ENCODE measurements at places on chromosomes 5 and 9. TPM values are rescaled to one million over a fixed set of nuclear protein-coding genes. Genes with fewer than 3 reads are reported as not detected.

DNA sequence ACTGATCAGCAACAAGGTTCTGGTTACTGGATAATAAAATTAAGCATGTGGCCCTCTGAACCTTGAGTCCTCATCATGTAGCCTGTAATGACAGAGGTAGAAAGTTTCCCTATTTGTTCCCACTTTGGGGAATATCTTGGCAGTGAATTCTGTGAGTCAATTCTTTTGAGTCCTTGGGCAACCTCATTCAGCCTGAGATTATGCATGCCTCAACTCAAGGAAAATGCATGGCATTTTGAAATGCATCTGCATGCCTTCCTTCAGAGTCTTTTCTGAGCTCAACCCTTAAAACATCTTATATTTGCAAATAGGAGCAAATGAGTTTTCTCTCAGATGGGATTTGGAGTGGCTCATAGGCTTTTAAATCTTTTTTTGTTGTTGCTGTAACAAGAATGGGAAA, 218.1 kb upstream of the CD180 start:
- no peak for DNase-seq

GRCh38 chr5:119239119-119239417, 116.8 kb upstream of the TNFAIP8 start:
- no peak for DNase-seq

The ZNF483 gene
- 1.8 TPM for total RNA-seq

The CHSY3 gene
- 6.8 TPM for total RNA-seq

DNA sequence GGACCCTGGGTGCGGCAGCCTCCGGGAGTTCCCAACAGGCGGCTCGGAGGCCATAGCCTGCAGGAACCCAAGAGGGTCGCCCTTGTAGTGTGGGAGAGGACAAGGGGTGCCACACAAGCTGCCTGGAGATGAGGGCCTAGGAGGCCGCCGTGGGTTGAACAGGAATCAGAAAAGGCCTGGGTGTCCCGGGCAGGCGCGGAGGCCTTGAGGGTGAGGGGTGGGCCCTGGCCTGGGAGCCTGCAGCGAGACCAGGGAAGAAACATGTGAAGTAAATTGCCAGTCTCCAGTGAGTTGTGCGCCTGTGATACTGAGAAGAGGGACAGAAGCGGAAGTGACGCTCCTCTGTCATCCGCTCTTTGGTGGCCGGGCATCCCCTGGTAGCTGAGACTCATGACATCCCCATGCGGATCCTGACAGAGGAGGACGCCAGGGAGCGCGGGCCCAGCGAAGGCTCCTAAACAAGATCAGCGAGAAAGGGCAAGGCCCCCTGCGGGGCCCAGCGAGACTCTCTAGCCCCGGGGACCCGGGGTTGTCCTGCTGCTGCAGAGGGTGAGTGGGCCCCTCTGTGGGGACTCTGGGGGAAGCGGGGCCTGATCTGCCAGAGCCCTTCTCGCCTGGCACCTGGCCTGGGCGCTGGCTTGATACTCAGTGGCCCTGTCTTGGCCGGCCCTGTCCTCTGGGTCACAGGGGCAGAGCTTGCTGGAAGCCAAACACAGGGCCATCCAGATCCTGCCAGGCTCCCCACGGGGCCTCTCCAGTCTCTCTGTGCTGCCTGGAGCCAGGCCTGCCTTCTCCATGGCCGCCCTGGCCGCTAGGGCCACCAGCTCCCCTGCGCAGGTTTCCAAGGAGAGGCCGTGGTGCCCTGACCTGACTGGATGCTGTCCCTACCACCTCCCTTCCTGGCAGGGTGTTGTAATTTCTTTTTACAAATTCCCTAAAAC, 788.4 kb downstream of the TLE4 start:
- DNase-seq, result no peak

The CRB2 gene
- not detected for total RNA-seq

GRCh38 chr5:18968966-18969365, 1019.0 kb downstream of the CDH18 start:
- DNase-seq, result no peak

- DNase-seq, result no peak
Measured at GRCh38 chr5:131664929-131665328, 29.9 kb upstream of the RAPGEF6 start.

DNA sequence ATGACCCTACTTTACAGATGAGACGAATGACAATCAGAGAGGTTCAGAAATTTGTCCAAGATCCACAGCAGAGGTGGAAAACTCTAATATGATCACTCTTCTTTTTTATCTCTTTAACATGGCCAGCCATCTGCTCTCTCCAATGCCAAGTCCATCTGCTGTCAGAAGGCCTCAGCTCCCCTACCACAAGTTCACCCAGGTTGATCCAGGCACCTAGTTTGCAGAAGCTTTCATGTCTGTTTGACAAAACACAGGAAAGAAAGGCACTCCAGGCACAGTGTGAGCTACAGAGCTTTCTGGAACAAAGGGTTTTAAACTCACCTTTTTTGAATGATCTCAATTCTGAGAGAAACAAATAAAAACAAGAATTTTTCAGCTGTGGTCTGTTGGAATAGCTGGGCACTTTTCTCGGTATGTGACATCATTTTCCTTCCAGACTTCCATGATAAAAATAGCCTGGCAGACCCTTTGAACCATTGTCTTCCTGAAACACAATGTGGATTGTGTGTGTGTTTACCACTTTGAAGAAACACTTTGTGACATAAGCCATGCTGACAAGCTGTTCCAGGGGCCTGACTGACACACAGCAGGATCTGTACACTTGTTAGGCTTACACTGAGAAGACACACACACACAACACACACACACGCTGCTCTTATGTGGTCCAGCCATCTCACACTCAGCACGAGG, 214.3 kb downstream of the AGTPBP1 start:
- DNase-seq, result peak; percentile 88

The SLC34A1 gene
- total RNA-seq, result not detected

The FAM221B gene
- not detected for total RNA-seq

DNA sequence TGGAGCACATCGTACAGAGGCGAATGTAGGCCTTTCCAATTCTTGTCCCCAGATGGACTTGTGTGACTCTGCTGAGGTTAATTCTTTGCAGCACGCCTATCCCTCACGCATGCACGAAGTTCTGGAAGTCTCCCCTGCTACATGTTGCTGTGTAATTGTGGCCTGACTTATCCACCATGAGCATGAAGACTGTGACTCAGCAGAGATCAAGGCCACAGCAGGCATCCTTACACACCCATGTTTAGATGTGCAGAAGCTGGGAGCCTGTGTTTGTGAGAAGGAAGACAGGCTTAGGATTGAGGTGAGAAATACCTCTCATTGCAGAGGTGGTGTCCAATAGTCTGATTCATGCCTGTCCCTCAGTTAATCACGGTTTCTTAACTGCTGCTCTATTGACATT, 135.6 kb downstream of the ICE1 start:
- no peak for DNase-seq

DNA sequence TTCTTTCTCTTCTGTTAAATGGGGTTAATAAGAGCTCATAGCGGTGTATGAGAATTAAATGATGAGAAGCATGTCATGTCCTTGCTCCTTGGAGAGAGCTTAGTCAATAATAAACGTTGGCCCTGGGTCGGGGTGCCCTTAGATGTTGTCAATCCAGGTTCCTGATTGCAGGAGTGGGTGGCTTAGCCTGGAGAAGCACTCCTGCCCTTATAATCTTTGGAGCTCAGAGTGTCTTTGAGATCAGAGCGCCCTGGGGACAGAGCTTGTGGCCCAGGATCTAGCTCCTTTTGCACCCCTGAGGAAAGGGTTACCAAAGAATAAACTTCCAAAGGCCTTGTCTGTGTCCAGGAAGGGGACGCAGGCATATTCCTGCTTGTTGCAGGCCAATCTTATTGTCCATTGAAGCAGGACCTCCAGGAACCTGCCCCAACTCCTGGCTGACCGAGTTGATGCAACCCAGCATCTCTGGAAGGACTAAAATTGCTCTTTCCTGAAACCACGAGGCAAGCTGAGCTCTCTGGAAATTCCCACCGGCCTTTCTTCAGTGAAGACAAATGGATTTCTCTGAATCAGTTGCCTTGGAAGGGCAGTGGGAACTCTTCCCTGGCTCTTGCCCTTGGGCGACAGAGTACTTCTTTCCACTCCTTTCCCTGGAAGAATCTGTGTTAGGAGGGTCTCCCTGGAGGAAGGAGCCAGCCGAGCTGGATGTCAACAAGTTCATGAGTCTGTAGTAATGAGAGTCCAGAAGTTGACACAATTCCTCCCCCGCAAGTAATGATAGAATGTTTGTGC, 6.4 kb upstream of the AMBP start:
- no peak for DNase-seq

- DNase-seq, result no peak
Measured at GRCh38 chr5:88544671-88545070, 276.0 kb upstream of the TMEM161B start.

The CCDC192 gene
- total RNA-seq, result not detected

- no peak for DNase-seq
Measured at GRCh38 chr9:126084008-126084407, 242.6 kb upstream of the MVB12B start.

DNA sequence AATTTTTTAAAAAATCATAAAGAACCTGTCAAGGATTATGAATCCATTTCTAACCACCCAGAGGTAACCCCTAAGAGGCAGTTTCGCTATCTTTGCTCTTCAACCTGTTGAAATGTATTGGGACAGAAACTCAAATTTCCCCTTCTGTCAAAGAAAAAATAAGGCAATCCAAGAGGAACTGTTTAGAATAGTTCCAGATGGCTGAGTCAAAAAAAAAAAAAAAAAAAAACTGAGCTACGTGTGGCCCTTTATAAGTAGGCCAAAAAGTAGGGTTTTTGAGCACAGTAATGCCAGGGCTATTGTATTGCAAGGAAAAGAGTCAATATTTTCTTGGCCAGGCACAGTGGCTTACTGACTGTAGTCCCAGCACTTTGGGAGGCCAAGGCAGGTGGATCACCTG, 94.9 kb downstream of the RAD23B start:
- no peak for DNase-seq

DNA sequence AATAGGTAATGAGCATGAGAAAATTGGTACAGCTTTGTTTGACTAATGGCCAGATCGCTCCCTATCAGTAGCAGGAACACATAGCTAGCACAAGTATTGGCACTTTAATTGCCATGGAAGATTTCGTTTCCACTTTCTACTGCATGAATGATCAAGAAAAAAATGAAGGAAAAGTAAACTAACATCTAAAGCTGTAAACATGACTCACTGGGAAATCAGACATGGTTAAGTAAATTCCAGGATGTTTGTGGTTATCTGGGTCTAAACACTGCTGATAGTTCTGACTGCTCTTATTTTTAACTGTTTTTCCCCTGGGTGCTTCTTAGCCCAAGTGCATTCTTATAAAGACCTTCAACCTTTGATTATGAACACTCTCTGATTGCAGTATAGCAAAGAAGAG, 388.9 kb downstream of the NR2F1-AS1 start:
- DNase-seq, result peak; percentile 73

DNA sequence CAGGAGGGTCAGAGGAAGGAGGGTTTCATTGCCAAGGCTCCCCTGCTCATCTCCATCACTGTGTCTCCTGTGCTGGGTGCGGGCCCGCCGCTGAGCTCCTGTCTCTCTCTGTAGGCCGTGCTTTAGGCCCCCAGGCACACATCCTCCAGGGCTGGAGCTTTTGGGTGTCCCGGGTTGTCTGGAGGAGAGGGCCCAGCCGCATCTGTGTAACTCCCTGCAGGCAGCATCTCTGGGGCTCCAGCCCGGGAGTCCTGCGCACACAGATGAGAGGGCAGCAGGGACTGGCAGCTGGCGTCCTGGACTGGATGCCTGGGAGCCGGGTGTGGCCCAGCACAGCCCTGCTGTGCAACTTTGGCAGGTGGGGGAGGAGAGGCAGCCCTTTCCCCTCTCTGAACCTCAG, 40.2 kb downstream of the LRSAM1 start:
- no peak for DNase-seq

DNA sequence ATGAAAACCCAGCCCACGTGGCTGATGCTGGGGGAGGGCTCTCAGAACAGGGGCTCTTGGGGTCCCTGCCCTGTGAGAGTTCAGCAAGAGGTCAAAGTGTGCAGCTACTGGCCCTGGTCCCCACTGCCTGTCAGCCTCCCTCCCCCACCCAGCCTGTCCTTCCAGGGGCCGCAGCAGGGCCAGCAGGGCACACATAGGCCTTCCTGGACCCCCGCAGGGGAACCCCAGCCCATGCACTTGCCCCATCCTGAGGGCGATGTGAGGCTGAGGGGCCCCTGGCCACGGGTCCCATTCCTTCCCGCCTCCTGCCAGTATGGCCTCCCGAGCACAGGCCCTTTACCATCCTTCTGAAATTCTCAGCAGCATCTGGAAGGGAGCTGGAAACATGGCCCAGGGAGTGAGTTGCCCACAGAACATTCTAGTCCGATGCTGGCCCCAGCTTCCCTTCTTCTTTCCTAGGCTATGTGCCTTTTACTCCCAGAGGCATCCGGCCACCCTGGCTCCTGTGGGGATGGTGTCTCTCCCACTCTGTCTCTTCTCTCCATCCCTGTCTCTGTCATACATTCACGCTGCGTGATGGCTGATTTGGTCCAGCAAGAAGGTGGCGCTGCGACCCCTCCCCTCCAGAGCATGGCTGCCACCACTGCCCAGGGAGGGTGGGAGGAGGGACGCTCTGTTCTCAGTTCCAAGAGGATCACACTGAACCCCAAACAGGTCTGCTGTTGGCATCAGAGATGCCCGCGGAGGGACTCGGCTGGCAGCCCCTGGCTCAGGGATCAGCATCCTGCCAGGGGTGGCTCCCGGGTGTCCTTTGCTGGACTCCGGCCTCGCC, 19.6 kb downstream of the MRPL36 start:
- no peak for DNase-seq

DNA sequence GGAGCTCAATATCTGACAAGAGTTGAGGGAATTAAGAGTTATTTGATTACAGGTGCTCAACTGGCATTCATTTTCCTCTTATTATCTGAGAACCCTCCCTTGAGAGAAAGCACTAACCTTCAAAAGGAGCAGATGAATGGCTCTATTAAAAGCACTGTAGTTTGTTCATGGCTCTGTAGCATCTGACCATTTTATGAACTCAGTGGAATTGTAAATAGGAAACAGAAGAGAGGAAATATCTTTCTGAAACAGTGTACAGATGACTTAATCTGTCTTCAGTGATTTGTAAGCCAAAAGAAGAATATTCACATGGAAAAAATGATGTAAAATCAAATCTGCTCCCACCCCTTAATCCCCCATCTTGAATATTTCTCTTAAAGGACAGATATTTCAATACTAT, 810.4 kb upstream of the GRAMD2B start:
- peak; percentile 65 for DNase-seq

GRCh38 chr5:178432421-178433272, 157.5 kb downstream of the COL23A1 start:
- DNase-seq, result no peak

- DNase-seq, result no peak
Measured at GRCh38 chr5:76257225-76257833, 145.8 kb upstream of the IQGAP2 start.

The ALDOB gene
- total RNA-seq, result not detected

The ABITRAM gene
- total RNA-seq, result 10.6 TPM

DNA sequence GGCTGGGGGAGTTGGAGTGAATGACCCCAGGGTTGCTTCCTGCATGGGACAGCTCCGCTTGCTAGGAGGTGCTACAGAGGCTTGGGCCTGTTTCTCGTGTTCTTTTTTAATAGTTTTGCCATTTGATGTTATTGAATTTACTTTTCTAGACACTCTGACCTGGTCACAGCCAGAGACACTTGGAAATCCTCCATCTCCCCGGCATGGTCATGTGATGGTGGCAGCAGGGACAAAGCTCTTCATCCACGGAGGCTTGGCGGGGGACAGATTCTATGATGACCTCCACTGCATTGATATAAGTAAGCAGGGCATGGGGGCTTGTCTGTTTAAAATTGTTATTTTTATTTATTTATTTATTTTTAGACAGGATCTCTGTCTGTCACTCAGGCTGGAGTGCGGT, 13.4 kb downstream of the HSPA5 start:
- DNase-seq, result no peak
